GM23248 (cell line): ENCODE measurements at places on chromosomes 5 and 9.

- DNase-seq = peak; percentile 60
Measured at GRCh38 chr5:98031926-98032325, 741.5 kb upstream of the RGMB start.

GRCh38 chr9:33466565-33467495 is 6.9 kb downstream of the NOL6 start:
- peak; percentile 55 for DNase-seq

DNA sequence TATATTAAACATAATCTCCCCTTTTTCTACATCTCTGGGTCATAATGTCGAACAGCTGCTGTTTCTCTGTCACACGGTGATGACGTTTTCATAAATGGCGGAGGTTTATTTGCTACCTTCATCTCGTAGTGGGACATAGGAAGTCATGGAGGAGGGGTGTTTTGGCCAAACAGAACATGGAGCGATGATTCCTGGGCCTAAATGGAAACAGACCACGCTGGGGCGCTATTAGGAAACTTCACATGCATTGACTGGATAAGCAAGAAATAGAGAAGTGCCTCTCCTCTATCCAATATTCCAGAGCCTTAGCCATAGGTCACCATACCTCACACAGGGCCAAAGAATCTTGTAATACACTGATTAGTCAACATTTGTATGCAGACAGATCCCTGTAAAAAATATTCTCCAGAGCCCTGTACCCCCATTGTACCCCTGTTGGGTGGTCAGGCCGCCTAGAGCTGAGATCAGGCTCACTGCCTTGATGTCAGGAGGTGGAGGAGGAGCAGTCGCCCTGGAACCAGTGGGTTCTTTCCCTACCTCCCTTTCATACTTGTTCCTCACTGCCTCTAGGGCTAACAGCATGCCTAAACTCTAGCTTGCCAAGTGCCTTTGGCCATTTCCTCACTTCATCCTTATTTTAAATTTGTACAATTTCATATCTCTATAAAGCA is 77.8 kb upstream of the SPIN1 start:
- no peak for DNase-seq

- DNase-seq = peak; percentile 27
Measured at GRCh38 chr5:134082264-134082992, 32.1 kb upstream of the TCF7 start.

GRCh38 chr5:95669540-95669939 is 13.3 kb downstream of the SPATA9 start:
- DNase-seq = peak; percentile 89

- no peak for DNase-seq
Measured at GRCh38 chr5:889075-889710, 3.4 kb downstream of the BRD9 start.

- no peak for DNase-seq
Measured at GRCh38 chr9:71504636-71505035, 263.7 kb downstream of the CEMIP2 start.

DNA sequence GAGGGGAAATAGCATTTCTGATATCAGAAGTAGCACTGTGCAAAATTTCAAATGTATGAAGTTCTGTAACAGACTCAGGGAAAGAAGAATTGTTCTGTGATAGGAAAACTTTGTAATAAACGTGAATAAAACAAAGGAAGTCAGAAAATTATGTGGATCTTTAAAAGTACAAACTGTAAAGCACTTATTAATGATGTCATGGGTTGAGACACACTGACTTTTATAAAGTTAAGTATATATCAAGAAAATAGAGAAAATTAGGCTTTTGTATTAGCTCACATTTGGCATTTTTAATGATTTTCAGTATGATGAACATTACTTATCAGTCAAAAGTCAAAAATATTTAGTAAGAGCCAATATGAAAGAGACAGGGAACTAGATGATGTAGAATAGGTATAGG is 1081.7 kb upstream of the EDIL3 start:
- DNase-seq = no peak
